Progenitor cell of endocrine pancreas (in vitro differentiated cells): ENCODE measurements at places on chromosomes 1 and 21. TPM values are rescaled to one million over a fixed set of nuclear protein-coding genes. Genes with fewer than 3 reads are reported as not detected.

Gene PADI3
- not detected in 2 replicates for total RNA-seq

Gene SZRD1
- total RNA-seq: 109 and 119 TPM in 2 replicates

Gene S100A7
- not detected in 2 replicates for total RNA-seq

Gene GBP2
- total RNA-seq: 0.10 TPM in 1 of 2 replicates, not detected in the other

Gene RIMS3
- 7.0 and 7.2 TPM in 2 replicates for total RNA-seq

Gene SLC27A3
- total RNA-seq: 29.5 and 36.6 TPM in 2 replicates

Gene OR2L8
- not detected in 2 replicates for total RNA-seq

Gene NCF2
- total RNA-seq: 0.67 and 1.7 TPM in 2 replicates

Gene PRR9
- total RNA-seq: not detected in 2 replicates

Gene NTMT2
- not detected in 2 replicates for total RNA-seq

GRCh38 chr1:169548282-169548681, 38.0 kb downstream of the F5 start:
- no peaks in the 10 kb centered on the region for H3K36me3 ChIP-seq
- H3K27ac ChIP-seq: no peak overlapping the region
- H3K4me3 ChIP-seq: no peak overlapping the region
- H3K27me3 ChIP-seq: no peaks in the 10 kb centered on the region
- H3K4me1 ChIP-seq: peaks cover 7% of the 10 kb centered on the region

DNA sequence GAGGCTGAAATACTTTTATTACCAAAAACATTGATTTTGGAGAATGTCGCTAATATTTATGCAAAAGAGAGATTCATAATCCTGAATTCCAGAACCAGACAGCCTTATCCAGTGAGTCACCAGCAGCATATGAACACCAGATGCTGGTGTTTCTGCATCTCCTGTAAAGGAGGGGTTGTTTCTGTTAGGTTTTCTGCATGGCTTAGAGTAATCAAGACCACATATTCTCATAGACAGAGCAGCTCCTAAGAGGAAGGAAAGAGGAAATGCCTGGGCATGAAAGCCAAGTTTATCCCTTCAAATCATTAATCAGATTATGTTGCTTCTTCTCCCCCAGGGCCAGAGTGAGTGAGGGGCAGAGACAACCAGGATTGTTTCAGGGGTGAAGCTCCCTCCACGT, 86.2 kb downstream of the NGF start:
- no peak overlapping the region for H3K4me3 ChIP-seq
- DNase-seq: no peak
- H3K4me1 ChIP-seq: no peaks in the 10 kb centered on the region
- no peaks in the 10 kb centered on the region for H3K36me3 ChIP-seq
- H3K27me3 ChIP-seq: no peaks in the 10 kb centered on the region
- H3K27ac ChIP-seq: no peak overlapping the region

GRCh38 chr1:12454406-12455391, 163.3 kb downstream of the DHRS3 start:
- H3K27me3 ChIP-seq: no peaks in the 10 kb centered on the region
- peaks cover 15% of the 10 kb centered on the region for H3K36me3 ChIP-seq
- peaks cover 42% of the 10 kb centered on the region for H3K4me1 ChIP-seq
- peak overlapping the region; percentile 85 for H3K27ac ChIP-seq

DNA sequence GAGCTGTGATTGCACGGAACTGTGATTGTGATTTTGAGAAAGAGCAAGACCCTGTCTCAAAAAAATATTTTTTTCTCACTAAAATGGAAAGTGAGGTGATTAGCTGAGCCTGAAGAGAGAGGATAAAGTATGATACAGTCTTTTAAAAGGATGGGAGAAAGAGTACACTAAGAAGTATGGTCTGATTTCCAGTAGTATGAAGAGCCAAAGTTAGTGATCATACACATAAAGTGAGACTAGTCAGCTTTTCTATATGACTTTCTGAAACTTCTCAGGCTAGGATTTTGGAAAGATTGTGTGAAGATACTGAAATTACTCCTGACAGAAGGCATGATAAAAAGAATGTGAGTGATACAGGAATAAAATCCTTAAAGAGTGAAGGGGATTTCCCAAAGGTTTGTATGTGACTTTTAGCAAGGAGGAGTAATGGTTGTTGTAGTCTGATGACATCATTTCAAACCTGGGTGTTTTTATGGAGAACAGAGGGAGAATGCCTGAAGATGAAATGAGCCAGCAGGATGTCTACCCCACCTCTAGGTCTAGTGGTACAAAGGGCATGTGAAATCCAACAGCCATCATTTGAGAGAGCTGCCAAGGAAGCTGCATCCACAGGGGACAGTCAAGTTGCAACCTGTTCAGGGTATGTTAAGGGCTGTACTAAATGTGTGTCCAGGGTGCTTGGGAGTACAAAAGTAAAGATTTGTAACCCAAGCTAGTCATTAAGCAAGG, 157.7 kb downstream of the PIK3R3 start:
- no peak overlapping the region for H3K4me3 ChIP-seq
- no peak for DNase-seq
- H3K27me3 ChIP-seq: no peaks in the 10 kb centered on the region
- H3K36me3 ChIP-seq: peaks cover 5% of the 10 kb centered on the region
- peaks cover 3% of the 10 kb centered on the region for H3K4me1 ChIP-seq

DNA sequence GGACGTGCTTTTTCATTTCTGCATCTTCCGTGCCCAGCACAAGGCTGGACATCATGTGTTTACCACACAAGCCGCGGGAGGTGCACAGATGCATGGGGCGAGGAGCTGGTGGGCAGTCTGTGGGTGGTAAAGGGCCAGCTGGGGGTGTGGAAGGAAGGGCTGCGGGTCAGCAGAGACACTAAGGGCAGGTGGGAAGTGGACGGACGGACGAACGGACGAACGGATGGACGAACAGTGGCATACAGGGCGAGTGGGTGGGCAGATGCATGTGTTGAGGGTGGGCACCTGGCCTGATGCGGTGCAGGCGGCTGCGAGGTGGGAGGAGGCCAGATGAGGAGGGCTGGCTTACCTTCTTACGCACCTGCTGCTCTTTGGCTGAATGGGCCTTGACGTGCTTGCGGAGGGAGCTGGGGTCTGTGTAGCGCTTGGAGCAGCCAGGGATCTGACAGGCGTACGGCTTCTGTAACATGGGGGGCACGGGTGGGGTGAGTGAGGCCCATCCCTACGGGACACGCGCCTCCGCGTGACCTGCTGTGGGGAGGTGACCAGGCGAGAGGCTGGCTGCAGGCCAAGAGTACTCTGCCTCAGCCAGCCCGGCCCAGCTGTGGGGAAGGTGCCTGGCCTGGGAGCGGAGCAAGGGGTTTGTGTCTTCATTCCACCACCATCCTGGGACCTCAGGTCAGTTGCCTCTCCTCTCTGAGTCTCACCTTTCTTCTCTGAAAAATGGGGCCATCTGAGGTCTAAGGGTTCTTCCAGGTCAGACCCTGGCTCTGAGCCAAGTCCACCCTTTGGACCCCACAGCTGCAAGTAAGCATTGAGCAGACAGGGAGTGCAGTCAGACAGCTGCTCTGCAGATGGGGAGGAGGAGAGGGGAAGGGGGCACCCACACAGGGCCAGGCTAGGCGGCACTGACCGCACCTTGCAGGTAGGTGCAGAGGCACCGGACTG, 65.5 kb downstream of the DMRTB1 start:
- H3K27ac ChIP-seq: no peak overlapping the region
- DNase-seq: no peak
- no peak overlapping the region for H3K4me3 ChIP-seq

GRCh38 chr1:244436336-244437085, 15.2 kb downstream of the ADSS2 start:
- peaks cover 27% of the 10 kb centered on the region for H3K4me1 ChIP-seq
- H3K4me3 ChIP-seq: no peak overlapping the region
- DNase-seq: no peak
- no peaks in the 10 kb centered on the region for H3K27me3 ChIP-seq

- no peak for DNase-seq
- H3K27me3 ChIP-seq: no peaks in the 10 kb centered on the region
- no peak overlapping the region for H3K4me3 ChIP-seq
- H3K4me1 ChIP-seq: peaks cover 4% of the 10 kb centered on the region
- no peaks in the 10 kb centered on the region for H3K36me3 ChIP-seq
Observed at GRCh38 chr1:170560681-170561285, 28.8 kb downstream of the GORAB start.

DNA sequence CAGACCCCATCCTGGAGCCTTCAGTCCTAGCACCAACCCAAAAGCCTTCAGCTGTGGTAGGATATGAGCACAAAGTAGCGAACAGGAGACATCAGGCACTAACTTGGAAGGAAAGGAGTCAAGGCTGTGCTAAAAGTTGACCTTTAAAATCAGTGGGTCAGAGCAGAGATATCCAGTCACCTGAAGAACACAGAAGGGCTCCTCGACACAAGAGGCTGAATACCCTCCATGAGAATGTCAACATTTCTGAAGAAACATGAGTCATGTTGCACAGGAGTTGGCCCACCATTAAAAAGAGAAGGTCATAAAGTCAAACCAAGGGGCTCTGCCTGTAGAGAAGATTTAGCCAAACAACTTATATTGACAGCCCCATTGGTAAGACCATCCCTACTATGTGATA, 172.5 kb downstream of the PLPP3 start:
- no peak for DNase-seq
- no peak overlapping the region for H3K27ac ChIP-seq
- H3K4me3 ChIP-seq: no peak overlapping the region
- peaks cover 1% of the 10 kb centered on the region for H3K4me1 ChIP-seq

DNA sequence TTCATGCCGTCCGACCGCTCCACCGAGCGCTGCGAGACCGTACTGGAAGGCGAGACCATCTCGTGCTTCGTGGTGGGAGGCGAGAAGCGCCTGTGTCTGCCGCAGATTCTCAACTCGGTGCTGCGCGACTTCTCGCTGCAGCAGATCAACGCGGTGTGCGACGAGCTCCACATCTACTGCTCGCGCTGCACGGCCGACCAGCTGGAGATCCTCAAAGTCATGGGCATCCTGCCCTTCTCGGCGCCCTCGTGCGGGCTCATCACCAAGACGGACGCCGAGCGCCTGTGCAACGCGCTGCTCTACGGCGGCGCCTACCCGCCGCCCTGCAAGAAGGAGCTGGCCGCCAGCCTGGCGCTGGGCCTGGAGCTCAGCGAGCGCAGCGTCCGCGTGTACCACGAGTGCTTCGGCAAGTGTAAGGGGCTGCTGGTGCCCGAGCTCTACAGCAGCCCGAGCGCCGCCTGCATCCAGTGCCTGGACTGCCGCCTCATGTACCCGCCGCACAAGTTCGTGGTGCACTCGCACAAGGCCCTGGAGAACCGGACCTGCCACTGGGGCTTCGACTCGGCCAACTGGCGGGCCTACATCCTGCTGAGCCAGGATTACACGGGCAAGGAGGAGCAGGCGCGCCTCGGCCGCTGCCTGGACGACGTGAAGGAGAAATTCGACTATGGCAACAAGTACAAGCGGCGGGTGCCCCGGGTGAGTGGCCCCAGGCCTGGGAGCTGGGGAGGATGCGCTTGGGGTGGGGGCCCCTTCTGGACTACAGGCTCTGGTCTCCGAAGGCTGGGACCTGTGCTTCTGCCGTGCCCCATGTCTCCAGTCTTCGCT, 1.1 kb downstream of the SKI start:
- H3K4me3 ChIP-seq: peak overlapping the region; percentile 94
- peak overlapping the region; percentile 94 for H3K27ac ChIP-seq
- no peak for DNase-seq
- H3K4me1 ChIP-seq: peaks cover 34% of the 10 kb centered on the region

DNA sequence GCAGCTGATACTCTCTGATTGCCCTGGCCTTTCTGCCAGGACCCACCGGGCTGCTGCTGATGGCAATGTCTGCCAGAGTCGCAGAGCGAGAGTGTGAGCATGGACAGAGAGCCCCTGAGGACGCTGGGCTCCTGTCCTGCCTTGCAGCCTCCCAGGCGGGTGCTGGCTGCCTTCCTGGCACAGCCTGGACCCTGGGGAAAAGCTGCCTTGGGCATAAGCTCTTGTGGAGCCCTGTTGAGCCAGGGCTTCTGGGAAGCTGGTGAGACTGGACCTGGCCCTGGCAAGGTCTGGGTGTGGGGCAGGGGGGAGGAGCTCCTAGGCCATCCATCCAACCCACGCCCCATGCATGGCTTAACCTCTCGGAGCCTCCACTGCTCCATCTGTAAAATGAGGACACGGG, 105.8 kb upstream of the WNT4 start:
- H3K27me3 ChIP-seq: peaks cover 64% of the 10 kb centered on the region
- no peak overlapping the region for H3K27ac ChIP-seq
- H3K36me3 ChIP-seq: no peaks in the 10 kb centered on the region
- H3K4me1 ChIP-seq: peaks cover 14% of the 10 kb centered on the region
- DNase-seq: no peak

DNA sequence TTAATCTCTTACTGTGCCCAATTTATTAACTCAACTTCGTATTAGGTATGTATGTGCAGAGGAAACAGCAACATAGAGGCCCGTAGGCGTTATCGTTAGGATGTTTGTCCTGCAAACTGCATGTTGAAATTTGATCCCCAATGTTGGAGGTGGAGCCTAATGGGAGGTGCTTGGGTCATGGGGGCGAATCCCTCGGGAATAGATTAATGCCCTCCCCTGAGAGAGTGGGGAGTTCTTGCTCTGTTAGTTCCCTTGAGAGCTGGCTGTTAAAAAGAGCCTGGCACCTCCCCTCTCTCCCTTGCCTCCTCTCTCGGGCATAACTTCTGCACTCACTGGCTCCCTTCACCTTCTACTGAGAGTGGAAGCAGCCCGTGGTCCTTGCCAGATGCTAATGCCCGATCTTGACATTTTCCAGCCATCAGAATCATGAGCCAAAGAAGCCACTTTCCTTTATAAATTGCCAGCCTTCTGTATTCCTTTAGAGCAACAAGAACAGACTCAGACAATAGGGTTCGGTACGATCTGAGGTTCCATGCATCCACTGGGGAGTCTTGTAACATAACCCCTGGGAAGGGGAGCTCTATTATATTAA, 149.0 kb upstream of the RAB4A start:
- H3K4me3 ChIP-seq: no peak overlapping the region
- H3K27me3 ChIP-seq: peaks cover 2% of the 10 kb centered on the region
- no peak overlapping the region for H3K27ac ChIP-seq
- peaks cover 17% of the 10 kb centered on the region for H3K4me1 ChIP-seq

- H3K36me3 ChIP-seq: no peaks in the 10 kb centered on the region
- peaks cover 3% of the 10 kb centered on the region for H3K4me1 ChIP-seq
- H3K27me3 ChIP-seq: no peaks in the 10 kb centered on the region
- H3K4me3 ChIP-seq: no peak overlapping the region
Observed at GRCh38 chr1:221815660-221816059, 73.8 kb upstream of the DUSP10 start.

GRCh38 chr1:219771080-219771479, 157.3 kb downstream of the SLC30A10 start:
- H3K27ac ChIP-seq: no peak overlapping the region
- DNase-seq: no peak
- no peak overlapping the region for H3K4me3 ChIP-seq
- H3K36me3 ChIP-seq: no peaks in the 10 kb centered on the region
- H3K27me3 ChIP-seq: no peaks in the 10 kb centered on the region

DNA sequence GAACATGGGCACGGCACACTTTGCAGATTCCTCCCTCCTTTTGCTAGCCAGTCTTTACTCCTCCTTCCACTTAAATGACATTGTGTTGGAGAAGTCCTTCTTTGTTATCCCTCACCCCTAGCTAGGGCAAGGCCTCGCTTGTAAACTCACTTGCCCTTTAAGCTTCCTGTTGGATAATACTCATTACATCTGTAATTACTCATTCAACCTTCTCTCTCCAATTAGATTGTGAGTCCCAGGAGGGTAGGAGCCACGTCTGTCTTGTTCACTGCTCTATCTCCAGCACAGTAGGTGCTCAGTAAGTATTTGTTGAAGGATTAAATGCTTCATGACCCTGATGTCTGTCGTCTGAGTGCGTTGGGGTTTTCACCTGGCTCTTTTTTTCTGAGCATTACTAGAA, 98.7 kb upstream of the USP24 start:
- H3K27me3 ChIP-seq: peaks cover 6% of the 10 kb centered on the region
- DNase-seq: no peak
- no peak overlapping the region for H3K27ac ChIP-seq
- H3K36me3 ChIP-seq: no peaks in the 10 kb centered on the region
- no peaks in the 10 kb centered on the region for H3K4me1 ChIP-seq
